ENCODE measurements at places on chromosomes 5 and 9.

DNA sequence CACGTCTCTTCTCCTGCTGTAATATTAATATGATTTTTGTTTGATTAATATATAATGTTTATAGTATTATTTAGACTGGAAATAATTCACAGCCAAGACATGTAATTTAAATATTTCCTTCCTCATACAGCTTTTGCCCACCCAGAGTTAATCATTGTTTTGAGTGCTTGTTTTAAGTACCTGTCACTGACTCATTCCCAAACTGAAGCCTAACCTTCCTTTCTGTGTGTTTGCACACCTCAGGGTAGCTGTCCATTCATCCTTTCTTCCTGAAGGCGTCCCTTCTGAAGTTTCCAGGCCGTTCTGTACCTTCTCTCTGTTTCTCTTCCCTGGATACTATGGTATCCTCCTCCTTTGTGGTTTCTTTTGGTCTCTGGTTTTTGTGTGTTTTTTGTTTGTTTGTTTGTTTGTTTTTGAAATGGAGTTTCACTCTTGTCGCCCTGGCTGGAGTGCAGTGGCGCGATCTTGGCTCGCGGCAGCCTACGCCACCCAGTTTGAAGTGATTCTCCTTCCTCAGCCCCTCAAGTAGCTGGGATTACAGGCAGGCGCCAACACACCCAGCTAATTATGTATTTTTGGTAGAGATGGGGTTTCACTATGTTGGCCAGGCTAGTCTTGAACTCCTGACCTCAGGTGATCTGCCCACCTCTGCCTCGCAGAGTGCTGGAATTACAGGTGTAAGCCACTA is 312.4 kb downstream of the DOCK8 start:
- peak; percentile 27 for DNase-seq

DNA sequence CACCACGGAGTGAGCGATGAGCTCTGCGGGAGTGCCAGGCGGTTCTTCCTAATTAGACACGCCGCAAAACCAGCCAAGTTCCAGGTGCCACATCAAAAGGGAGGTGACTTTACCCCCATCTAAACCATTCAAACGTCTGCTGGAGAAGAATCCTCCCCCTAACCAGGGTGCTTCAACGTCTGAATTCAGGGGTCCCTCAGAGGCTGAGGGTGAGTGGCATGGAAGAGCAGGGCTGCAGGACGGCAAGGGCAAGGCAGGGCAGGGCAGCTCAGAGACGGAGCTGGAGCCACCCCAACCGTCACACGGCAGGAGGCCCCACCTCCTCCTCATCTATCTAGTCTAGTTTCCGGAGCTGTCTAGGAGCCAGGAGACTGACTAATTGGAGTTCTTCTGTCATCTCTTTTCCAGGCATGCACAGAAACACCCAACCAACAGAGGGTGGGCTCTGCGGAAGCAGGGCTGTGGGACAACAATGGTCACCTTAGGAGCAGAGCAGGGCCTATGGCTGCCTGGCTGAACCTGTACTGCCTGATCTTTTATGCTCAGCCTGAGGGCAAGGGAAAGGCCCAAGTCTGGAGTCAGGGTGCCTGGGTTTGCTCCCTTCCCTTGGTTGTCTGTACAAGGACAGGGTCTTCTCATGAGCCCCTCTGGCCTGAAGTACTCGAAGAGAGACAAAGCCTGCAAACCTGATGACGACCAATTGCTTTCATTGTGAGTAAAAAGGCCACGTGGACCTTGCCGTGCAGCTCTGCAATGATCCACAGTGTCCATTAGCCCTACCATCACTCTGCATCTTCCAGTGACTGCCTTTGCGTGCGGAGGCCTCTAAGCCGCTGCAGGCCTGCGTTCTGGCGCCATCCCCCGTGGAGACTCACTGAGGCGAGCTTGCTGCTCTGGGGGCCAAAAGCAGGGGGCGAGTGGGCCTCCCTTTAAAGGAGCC is 81.0 kb upstream of the SLC25A51 start:
- no peak for DNase-seq

- DNase-seq = no peak
Observed at GRCh38 chr9:2833096-2833495, 10.8 kb downstream of the PUM3 start.

GRCh38 chr9:130940693-130941576 is 1.9 kb upstream of the FIBCD1 start:
- peak; percentile 95 for DNase-seq

DNA sequence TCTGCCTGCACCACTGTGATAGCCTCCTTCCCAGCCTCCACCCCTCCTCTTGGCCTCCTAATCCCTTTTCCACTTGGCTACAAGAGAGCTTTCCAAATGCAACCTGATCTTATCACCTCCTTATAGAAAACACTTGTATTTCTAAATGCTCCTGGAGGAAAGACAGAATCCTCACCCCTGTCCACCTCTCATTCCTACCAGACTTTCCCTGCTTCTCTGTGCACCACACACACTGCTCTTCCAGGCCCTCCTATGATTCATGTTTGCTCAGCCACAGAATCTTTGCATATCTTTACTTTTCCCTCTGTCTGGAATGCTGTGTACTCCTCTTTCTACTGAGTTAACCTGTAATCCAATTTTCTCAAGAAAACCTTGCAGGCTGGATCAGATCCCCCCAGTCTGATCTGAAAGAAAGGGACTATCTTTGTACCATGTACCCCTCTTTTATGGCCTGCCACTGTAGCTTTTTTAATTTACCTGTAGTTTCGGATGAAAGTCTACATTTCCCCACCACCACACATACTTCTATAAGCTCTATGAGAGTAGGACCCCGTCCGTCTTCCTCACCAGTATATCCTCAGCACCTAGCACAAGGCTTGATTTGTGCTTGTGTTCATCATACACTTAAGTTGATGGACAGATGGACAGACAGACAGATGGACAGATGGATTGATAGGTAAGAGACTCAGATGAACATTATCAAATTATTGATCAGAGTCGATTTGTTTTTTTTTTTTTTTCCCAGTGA is 95.3 kb downstream of the GALNT10 start:
- DNase-seq = no peak

GRCh38 chr5:143108498-143109128 is 294.9 kb downstream of the NR3C1 start:
- no peak for DNase-seq

- DNase-seq = peak; percentile 33
Observed at GRCh38 chr5:66144834-66145390, 812 bp downstream of the SREK1 start.

GRCh38 chr9:75000835-75001234 is 27.3 kb downstream of the CARNMT1 start:
- DNase-seq = no peak

GRCh38 chr5:169223595-169223953 is 77.4 kb downstream of the SLIT3 start:
- no peak for DNase-seq

GRCh38 chr5:138841531-138841930 is 33.6 kb downstream of the LRRTM2 start:
- no peak for DNase-seq

DNA sequence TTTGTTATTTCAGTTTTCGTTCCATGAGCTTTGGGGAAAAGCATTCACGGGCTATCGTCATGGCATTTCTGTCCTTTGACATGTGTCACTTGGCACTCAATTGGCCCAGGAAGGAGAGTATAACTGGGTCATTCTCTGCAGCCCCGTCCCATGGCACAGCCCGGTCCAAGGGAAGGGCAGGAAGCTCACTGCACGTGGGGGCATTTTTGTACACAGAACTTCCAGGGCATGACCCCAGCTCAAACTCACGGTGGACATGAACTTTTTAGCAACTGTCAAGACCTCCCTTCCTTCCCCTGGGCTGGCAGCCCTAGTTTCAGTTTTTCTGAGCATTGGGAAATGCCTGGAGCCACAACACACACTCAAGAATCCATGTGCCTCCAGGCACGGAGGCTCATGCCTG is 161.6 kb upstream of the PANK3 start:
- DNase-seq = no peak

DNA sequence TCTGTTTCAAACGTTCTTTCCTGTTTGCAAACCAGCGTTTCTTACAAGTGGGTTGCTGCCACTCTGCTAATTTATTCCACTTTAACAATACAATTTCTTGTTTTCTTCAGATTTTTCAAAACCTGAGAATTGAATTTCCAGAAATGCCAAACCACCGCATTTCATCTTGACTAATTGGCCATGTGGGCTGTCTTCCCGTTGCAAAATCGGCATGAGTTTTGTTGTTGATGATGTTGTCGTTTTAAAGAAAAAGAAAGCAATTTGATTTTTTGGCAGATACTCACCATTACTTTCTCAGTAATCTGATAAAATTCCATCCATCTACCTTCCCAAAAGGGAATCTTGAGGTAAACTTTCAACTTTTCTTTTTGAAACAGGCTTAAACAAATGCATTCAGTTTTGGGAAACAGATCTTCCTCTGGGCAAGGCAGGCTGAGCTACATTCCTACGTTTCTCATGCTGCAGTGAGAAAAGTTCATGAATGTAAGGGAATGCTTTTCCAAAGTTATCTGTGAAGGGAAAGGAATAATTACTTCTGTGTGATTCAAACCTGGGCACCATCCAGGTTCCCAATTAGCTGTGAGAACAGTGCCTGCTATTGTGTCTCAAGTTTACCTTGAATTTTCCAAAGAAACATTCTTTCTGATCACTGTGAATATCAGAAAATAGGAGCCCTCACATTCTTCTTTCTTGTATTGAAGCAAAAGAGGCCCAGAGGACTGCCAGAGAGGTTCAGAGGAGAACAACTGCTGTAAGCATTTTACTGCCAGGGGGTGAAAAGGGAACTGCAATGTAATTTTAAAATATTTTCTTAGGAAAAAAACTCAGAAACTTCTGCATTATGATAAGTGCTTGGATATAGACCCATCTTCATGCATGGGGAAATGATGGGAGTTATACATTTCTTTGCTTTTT is 100.7 kb upstream of the TUT7 start:
- no peak for DNase-seq

- no peak for DNase-seq
Observed at GRCh38 chr9:88957526-88957925, 33.7 kb upstream of the S1PR3 start.

GRCh38 chr5:120535900-120536299 is 71.8 kb downstream of the PRR16 start:
- DNase-seq = no peak

Measured in GM19239 (cell line).